ENCODE measurements at places on chromosomes 4 and X.
A peak's percentile ranks its signal among the peaks of the same experiment; 100 is the strongest.

GRCh38 chrX:13499736-13500135, 69.7 kb upstream of the EGFL6 start:
- DNase-seq: peak; percentile 14

GRCh38 chr4:152431784-152432183, 104.1 kb downstream of the FBXW7 start:
- no peak for DNase-seq

DNA sequence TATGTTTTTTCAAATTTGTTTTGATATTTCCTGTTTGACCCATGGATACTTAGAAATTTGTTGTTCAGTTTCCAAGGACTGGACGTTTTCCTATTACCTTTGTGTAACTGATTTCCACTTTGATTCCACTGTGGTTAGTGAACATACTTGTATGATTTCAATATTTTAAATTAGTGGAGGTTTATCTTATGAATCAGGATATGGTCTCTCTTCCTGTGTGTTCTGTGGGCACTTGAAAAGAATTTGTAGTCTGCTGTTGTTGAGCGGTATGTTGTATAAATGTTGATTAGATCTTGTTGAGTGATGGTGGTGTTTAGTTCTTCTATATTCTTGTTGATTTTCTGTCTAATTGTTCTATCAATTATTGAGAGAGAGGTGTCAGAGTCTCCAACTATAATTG, 21.2 kb upstream of the LAMTOR3 start:
- DNase-seq: no peak

- DNase-seq: no peak
These were observed 69.4 kb upstream of the PGM2 start for GRCh38 chr4:37757121-37757520.

GRCh38 chr4:995311-996026, 2.3 kb upstream of the SLC26A1 start:
- DNase-seq: no peak

- no peak for DNase-seq
These were observed 737.8 kb upstream of the FRG1 start for GRCh38 chr4:189202869-189203271.

- DNase-seq: no peak
These were observed 198.9 kb upstream of the PPP1R2C start for GRCh38 chrX:42976746-42977366.

GRCh38 chr4:30870513-30870912, 150.3 kb downstream of the PCDH7 start:
- no peak for DNase-seq

- DNase-seq: no peak
These were observed 92.1 kb downstream of the SHROOM4 start for GRCh38 chrX:50721764-50722521.

GRCh38 chr4:2591189-2591588, 54.7 kb downstream of the FAM193A start:
- no peak for DNase-seq

DNA sequence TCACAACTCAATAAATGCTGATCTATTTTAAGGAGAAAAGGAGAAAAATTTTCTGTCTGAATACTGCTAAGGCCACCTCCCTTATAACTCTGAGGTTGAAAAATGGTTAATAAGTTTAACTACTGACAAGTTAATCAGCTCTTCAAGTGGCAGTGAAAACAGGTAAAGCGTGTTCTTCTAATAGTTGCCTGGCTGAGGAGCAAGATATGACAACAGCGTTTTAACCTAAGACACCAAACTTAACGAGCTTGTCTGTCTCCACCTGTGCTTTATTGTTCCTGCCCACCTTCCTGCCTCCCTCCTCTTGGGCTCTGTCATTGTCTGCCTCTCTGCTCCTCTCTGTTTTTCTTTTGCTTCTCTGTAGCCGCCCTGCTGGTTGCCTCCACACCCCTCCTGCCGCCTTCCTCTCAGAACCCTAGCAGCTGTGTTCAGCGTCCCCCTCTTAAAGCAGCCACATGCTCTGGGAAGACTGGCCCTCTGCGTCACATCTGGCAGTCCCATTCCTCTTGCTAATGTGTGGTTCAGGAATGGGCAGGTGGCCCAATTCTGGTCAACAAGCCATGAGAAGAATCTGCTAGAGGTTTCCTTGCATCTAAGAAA, 4.3 kb upstream of the TSPAN5 start:
- peak; percentile 17 for DNase-seq

- DNase-seq: no peak
These were observed 17.6 kb downstream of the TKTL1 start for GRCh38 chrX:154313147-154313546.

GRCh38 chr4:176451443-176451842, 131.7 kb downstream of the SPCS3 start:
- no peak for DNase-seq

- DNase-seq: peak; percentile 45
These were observed 18.5 kb downstream of the UVSSA start for GRCh38 chr4:1365271-1366178.

GRCh38 chr4:144572660-144573059, 73.3 kb upstream of the HHIP start:
- no peak for DNase-seq

DNA sequence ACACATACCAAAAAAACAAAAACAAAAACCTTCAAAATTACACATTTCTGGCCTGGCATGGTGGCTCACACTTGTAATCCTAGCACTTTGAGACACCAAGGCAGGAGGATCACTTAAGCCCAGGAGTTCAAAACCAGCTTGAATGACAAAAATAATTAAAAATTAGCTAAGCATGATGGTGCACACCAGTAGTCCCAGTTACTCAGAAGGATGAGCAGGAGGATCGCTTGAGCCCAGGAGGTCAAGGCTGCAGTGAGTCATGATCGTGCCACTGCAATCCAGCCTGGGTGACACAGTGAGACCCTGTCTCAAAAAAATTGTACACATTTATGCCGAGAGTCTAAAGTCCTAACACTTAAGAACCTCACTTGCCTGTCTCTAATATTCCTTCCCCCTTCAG, 18.3 kb downstream of the SLC39A8 start:
- no peak for DNase-seq

GRCh38 chr4:158316264-158316663, 106.0 kb downstream of the TMEM144 start:
- no peak for DNase-seq

GRCh38 chr4:42637104-42637503, 19.8 kb downstream of the ATP8A1 start:
- DNase-seq: no peak

DNA sequence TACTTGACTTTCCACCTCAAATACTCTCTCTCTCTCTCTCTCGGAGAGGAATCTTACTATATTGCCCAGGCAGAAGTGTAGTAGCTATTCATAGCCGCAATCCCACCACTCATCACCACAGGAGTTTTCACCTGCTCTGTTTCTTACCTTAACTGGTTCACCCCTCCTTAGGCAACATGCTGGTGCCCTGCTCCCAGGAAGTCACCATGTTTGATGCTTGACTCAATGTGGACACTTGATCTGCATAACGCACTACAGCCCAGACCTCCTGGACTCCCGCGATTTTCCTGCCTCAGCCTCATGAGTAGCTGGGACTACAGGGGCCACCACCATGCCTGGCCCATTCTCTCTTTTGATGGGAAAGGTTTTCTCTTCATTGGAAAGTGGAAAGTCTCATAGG, 271.8 kb downstream of the FBXW7 start:
- no peak for DNase-seq

DNA sequence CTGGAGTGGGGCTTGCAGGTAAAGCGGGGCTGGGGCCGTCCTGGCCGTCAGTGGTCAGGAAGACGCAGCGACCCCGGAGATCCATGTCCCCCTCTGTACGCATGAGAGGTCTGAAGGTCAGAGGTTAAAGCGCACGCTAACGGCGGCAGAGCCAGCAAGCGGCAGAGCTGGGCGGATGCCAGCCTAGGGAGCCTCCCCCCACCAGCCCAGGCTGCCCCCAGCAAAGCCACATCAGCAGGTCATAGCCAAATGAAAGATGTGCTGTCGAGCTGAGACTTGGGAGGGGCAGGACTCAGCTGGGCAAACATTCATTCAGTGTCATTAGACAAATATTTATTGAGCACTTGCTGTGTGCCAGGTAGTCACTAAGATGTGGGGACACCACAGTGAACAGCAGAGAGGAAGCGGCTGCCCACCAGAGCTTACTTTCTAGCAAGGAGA, 593 bp upstream of the JAKMIP1 start:
- peak; percentile 54 for DNase-seq

DNA sequence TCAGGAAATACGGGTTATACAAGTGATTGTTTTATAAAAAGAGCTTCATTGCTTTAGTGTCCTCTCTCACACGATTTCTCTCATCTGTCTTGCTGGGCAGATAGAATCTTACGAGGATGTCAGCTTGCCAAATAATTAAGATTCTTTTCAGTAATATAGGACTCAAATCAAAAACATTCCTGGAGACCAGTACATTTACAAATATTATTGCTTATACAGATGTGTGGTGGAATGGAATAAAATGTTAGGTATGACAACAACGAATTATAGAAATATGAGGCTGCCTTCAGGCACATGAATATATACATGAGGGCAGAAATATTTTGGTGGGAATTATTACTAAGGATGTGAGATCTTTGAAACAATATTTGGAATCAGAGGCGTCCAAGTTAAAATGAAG, 88.9 kb downstream of the GC start:
- no peak for DNase-seq

DNA sequence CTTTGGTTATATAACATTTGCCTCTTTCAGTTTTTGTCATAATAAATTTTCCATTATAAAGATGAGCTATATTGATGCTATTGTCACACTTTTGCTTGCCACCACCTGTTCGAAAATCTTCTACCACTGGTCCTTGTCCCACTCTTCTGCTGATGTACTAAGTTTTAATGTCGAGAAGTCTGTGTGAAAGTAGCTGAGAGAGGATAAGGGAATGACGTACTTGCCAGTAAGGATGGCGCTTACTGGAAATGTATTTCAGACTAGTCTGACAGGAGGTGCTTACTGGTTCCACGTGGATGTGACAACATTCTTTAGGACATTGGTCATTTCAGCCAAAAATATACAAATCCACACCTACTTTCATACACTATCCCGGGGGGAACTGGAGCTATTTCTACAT, 132.7 kb upstream of the NR3C2 start:
- no peak for DNase-seq

- DNase-seq: peak; percentile 4
These were observed 82.4 kb upstream of the MTM1 start for GRCh38 chrX:150486011-150486410.

DNA sequence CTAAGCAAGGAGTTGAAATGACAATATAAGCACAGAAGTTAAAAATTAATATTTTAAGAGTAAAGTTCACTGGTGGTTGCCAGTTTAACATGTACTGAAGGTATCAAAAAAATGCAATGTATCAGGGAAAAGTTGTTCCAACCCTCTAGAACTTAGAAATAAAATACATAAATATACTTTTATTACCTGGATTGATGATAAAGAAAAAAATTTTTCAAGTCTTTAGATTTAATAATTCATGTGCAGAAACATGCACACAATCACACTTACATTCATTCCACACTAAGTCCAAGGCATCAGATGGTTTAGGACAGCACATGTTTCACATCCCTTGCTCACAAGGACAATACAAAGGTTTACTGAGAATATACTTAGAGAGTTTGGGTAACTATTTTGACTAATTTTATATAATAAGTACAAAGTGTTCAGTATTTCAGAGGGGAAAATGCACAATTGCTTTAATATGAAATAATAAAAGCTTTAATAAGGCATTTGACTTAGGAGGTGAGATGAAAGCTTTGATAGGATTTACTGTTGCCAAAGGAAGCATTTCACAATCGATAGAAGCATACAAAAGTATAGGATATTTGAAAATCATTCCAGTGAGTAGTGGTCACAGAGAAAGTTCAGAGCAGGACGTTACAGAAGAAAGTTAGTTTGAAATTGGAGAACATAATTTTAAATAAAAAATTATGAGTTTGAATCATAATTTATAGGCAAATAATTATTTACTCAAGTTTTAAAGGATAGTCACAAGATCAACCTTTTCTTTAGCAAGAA, 392 bp upstream of the UGT2A3 start:
- no peak for DNase-seq

GRCh38 chrX:101287402-101287801, 3.7 kb downstream of the TAF7L start:
- peak; percentile 3 for DNase-seq

- DNase-seq: peak; percentile 62
These were observed 29.6 kb downstream of the PDGFC start for GRCh38 chr4:156941940-156942548.

DNA sequence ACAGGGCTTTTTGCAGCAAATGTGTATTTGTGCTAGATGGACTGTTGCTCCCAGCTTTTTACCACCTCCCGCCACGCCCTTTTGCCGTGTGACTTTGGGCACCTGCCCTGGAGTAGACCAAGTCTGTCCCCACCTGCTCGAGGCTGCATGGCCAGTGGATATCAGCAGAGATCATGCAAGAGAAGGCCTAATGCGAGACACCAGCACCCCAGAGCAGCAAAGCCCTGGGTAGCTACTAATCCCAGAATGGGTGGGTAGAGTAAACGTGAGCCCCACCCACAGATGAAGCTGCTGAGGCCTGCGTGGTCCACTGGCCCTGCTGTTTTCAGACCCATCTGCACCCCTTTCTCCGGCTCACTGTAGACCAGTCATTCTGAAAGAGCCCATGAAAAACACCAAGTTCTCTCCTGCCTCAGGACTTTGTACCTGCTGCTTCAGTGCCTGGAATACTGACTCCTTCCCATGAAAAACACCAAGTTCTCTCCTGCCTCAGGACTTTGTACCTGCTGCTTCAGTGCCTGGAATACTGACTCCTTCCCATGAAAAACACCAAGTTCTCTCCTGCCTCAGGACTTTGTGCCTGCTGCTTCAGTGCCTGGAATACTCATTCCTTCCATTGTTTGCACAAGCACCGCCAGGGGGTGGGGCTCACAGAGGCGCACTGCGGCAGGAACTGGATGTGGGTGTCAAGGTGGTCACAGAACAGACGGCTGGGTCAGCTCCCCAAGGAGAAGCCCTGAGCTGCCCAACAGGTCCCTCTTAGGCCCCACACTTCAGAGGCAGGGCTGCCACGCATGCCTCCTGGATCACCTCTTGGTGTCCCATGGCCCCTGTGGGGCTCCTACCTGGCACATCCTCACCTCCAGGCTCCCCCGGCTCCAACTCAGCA, 5.1 kb upstream of the TNIP2 start:
- no peak for DNase-seq

- DNase-seq: no peak
These were observed 30.5 kb downstream of the VSIG4 start for GRCh38 chrX:66009231-66009845.

DNA sequence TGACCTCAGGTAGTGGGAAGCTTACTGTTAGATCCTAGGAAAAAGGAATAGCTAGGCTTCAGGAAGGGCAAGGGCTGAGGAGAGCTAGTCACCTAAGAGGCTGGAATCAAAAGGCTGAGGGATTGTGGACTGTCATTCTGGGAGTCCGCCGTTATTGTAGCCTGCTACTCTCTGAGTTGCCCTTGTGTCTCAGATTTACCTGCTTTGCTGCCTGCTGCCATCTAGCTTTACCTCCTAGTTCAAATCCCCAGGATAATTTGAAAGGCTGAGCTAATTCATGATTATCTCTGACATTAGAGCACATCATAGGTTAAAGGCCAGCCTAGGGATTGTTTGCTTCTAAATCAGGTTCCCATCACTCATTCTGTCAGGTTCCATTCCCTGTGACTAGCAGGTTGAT, 120.2 kb downstream of the FHIP1A start:
- DNase-seq: no peak

GRCh38 chr4:109243871-109244270, 58.6 kb downstream of the COL25A1 start:
- DNase-seq: no peak

Measured in NCI-H345 (cell line).